ENCODE measurements at places on chromosomes 3 and 15. TPM values are rescaled to one million over a fixed set of nuclear protein-coding genes. Genes with fewer than 3 reads are reported as not detected.

- DNase-seq: no peak
Measured at GRCh38 chr3:68751888-68752287, 180.5 kb downstream of the TAFA4 start.

DNA sequence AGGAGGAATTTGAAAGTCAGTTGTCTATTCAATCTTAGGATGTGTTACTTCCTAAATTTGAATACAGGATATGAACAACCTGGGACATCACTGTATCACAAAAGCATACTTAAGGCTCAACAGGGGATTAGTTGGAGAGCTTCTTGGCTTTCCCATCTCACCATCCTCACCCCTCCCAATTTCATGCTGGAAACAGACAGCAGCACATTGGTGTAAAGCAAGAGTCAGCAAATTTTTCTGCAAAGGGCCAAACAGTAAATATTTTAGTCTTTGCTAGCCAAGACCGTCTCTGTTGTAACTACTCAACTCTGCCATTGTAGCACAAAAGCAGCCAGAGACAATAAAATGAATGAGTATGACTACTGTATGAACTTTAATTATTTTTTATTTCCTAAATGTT is 94.9 kb downstream of the ERC2 start:
- no peak for DNase-seq

DNA sequence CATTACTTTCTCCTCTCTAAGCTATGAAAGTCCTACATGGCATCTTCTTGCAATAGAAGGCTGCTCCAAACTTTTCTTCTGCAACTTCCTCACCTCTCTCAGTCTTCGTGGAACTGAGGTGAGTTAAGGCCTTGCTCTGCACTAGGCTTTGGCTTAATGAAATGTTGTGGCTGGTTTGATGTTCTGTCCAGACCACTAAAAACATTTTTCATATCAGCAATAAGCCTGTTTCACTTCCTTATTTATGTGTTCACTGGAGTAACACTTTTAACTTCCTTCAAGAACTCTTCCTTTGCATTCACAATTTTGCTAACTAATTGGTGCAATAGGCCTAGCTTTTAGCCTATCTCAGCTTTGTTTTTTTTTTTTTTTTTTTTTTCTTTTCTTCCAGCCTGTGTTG is 335.3 kb upstream of the NECTIN3 start:
- no peak for DNase-seq

GRCh38 chr3:70245746-70246525 is 66.5 kb downstream of the MDFIC2 start:
- DNase-seq: no peak

GRCh38 chr3:168812234-168812633 is 716.5 kb upstream of the GOLIM4 start:
- DNase-seq: no peak

- DNase-seq: no peak
Measured at GRCh38 chr15:98830034-98830634, 177.5 kb downstream of the PGPEP1L start.

DNA sequence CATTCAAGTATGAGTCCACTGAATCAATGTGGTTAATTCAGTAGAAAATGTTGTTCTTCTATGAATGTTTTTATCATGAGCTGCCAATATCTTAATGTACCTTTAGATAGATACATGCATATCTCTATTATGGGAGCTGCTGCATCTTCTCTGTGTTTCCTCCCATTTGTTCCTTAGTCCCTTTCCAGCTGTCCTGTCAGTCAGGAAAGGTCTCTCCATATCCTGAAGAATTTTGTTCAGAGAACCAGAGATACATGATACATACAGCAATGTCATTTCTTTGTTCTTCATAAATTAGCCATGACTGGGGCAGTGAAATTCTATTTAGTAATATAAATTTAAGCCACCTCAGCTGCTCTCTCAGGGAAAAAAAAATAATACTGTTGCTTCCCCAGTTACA is 103.7 kb downstream of the P3H2 start:
- DNase-seq: no peak

DNA sequence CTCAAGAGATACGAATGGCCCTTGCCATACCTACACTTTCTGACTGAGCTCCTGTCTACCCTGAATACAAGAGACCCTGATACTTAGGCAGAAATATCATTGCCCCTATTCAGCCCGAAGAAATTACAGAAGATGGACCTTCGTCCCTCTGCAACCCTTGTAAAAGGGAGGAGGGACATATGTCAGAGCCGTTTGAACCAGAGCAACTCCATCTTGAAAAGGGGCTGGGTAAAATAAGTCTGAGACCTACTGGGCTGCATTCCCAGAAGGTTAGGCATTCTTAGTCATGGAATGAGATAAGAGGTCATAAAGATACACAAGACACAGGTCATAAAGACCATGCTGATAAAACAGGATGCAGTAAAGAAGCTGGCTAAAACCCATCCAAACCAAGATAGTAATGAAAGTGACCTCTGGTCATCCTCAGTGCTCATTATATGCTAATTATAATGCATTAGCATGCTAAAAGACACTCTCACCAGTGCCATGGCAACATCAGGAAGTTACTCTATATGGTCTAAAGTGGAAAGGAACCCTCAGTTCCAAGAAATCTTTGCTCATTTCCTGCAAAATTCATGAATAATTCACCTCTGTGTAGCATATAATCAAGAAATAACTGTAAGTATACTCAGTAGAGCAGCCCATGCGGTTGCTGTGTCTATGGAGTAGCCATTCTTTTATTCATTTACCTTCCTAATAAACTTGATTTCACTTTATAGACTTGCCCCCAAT is 49.7 kb upstream of the GPD1L start:
- no peak for DNase-seq

DNA sequence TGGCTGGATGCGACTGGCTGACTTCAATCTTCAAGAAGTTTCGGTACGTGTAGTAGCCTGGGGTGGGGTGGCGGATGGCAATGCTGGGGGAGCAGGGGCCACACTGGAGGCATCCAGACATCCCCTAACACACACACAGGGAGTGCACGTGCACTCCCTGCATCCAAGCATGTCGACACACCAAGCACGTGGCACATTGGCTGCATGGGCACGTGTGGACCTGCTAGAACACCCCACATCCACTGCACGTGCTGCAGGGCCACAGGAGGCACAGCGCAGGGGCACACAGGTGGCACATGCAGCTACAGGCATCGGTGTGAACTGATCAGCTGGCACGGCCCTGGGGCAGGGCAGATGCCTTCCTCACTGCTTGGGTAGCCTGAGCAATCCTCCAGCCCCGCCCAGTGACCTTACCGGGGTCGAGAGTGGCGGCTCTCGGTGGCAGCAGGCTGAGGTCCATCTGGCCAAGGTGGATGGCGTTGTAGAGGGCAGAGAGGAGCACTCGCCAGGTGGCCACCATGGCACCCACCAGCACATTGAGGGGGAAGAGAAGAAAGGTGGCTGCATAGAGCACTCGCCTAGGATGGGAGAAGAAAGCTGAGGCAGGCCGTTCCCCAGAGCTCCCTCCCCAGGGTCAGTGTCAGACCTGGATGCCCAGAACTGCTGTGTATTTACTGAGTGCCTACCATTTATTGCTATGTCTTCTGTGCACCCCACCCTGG is 7.5 kb downstream of the ISLR start:
- DNase-seq: no peak

DNA sequence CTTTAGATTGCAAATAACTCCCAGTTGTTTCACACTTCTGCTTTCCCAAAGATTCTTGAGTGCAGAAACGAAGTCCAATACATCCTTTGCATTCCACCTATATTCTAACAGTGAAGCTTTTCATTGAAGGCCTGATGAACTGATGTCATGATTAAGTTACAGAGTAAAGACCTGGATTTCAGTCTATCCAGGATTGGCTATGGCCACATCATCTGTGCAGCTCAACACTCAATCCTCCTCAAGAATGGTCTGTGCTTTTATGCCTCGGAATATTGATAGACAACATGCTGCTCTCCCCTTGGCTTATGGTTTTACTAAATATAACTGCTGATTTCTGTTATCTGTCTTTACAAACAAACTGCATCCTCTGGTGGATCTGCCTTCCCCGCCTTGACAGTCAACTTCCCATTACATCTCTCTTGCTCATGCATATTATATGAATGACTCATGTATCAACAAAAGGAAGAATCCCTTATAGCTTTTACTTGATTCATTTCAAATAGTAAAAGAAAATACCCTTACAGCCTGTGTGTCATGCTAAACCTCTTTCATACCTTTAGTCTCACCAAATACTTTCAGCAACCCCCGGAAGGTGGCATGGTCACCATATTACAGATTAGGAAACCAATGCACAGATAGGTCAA is 59.5 kb downstream of the SCN11A start:
- no peak for DNase-seq

Gene CCK
- total RNA-seq: 0.42 TPM

Gene CFAP100
- total RNA-seq: not detected

Gene UROC1
- total RNA-seq: not detected

Gene CPLX3
- total RNA-seq: not detected

Gene GCSAM
- not detected for total RNA-seq

Gene GRM7
- total RNA-seq: 0.62 TPM

Gene COL6A5
- total RNA-seq: not detected

Gene NOX5
- 0.75 TPM for total RNA-seq
